GM23248 (cell line): ENCODE measurements at places on chromosomes 3 and 15. TPM values are rescaled to one million over a fixed set of nuclear protein-coding genes. Genes with fewer than 3 reads are reported as not detected.

GATM gene
- 0.89 TPM in 1 of 2 replicates, not detected in the other for total RNA-seq

SRGAP3 gene
- 0.13 and 1.7 TPM in 2 replicates for total RNA-seq

TNNC1 gene
- total RNA-seq = not detected in 2 replicates

DNA sequence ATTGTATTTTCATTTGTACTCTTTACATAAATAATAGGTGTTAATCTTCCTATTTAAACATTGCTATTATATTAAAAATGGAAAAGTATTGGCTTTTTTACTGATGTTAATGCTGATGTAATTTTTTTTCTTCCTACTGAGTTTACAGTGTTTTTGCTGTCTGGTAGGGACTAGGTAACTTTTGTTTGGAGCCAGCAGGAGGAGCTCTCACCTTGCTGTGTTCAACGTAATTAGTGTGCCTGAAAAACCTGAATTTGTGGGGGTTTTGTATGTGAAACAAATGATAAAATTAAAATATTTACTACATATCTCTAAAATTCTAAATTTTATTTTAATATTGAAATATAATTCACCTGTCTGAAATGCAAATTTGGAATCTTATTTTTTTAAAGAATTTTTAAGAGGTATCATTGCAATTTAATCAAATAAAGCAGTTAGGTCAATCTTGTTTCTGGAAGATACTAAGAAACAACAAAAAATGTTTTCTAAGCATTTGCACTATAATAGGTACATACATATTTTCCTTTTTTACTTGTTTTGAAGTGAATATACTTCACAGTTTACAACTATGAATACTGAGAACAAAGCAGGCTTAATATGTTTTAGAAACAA is 48.8 kb downstream of the EPHA6 start:
- no peak overlapping the region for H3K27ac ChIP-seq
- H3K36me3 ChIP-seq = no peaks in the 10 kb centered on the region
- no peak overlapping the region for H3K4me3 ChIP-seq
